ENCODE measurements at places on chromosomes 5 and 9.

DNA sequence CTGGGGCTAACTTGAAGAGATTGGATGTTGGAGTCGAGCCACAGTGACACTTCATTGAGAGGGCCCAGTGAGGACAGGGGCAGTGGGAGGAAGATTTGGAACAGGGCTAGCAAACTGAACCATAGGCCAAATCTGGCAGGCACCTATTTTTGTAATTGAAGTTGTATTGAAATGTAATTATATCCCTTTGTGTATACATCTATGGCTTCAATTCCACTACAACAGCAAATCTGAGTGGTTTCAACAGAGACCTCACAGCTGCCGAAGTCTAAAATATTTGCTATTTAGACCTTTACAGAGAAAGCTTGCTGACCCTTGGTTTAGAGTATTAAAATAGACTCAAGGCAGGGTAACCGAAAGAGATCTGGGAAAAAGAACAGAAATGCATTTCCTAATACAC is 4.7 kb upstream of the TNFSF8 start:
- DNase-seq = no peak

- no peak for DNase-seq
Measured at GRCh38 chr9:133968966-133969617, 23.0 kb downstream of the VAV2 start.

DNA sequence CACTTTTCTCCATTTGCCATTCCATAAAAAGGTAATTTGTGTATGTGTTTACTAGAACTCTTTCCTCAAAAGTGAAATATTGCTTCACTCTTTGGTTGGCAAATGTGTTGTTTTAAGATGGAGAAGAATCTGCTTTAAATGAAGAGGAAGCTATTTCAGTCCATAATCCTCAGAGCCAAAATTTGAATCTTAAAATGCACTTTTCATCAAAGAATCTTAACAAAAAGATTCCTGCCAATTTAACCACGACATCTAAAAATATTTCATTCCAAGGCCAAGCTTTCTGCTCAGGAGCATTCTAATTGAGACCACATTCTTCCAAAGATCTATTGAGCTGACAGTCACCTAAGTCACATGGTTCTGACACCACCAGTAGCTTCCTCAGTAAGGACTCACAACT is 7.5 kb downstream of the GABRB2 start:
- DNase-seq = no peak

- DNase-seq = no peak
Measured at GRCh38 chr9:91155746-91156376, 205.9 kb downstream of the AUH start.

GRCh38 chr5:124665625-124666024 is 80.8 kb downstream of the ZNF608 start:
- no peak for DNase-seq

DNA sequence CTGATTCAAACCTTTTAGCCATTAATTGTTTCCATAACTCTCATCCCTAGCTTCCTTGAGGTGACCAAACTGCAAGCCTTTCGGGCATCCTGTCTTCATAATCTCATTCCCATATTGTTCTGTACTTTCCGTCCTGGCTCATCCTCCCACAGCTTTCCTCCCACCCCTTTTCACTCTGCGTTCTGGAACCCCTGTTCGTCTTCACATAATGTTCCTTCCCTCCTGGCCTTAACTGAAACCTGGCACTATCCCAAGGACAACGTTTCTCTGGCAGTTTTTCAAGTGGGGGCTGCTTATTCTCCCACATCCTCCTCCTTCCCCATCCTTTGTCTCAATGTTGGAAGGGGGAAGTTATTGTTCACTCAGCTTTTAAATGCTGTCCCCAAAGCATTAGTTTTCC is 1.5 kb downstream of the ZNF189 start:
- DNase-seq = no peak

DNA sequence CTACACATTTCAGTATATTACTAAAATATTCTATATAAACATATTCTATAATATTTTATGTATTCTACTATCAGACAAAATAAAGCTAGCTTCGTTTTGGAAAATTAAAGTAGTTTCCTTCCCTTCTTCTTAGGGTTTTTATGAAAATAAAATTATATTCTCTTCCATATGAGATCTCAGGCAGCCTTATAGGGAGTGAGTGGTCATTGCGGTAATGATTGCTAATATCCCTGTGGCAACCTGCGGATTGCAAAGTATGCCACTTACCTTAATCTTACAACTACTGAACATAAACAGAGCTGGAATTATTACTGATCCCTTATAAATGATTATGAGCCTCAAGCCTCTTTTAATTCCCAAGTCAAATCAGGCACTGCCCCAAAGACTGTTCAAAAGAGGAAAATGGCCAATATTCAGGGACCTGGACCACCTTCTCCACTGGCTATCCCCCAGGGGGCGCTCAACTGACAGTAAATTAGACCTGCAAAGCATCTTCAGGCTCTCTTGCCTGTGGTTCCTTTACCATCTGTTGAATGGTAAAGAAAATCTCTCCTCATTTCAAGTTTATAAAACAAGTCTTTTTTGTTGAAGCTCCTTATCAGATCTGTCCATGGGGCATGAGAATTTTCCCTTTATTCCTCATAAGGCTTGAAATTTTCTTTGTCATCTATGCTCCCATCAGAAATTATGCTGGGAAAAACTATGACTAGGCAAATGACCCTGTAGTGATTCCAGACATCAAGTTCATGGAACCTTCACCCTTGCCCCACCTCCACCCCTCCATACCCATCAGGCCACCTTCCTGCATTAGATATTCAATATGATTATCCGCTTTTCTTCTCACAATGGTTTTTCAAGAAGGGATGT is 163.9 kb downstream of the CEMIP2 start:
- DNase-seq = no peak

- DNase-seq = no peak
Measured at GRCh38 chr9:87812375-87813118, 70.1 kb upstream of the SPATA31E1 start.

- DNase-seq = no peak
Measured at GRCh38 chr9:17734674-17735073, 155.8 kb downstream of the SH3GL2 start.

- DNase-seq = no peak
Measured at GRCh38 chr5:57513785-57514184, 31.2 kb upstream of the ACTBL2 start.

DNA sequence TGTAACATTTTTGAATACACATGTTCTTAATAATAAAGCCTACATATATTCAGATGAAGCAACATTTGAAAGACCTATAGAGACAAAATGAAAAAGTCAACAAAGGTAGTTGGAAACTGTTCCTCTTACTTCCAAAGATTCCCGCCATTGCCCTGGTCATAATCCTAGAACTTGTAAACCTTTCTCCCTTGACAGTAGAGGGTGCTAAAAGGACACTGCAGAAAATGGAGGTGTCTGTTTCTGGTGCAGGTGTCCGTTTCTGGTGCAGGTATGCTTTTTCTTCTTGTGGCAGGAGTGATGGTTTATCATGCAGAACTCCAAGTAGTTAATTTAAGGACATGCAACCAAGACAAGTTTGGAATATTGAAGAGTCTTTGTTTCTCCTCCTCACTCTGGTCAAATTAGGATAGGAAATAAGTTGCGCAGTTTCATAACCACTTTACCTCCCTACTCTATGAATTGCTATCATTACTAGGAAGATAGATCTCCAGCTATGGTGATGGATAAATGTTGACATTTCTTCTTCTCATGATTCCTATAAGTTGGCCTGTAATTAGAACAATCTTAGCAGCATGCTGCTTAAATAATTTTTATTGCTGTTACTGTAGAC is 56.0 kb upstream of the FAM174A start:
- no peak for DNase-seq

DNA sequence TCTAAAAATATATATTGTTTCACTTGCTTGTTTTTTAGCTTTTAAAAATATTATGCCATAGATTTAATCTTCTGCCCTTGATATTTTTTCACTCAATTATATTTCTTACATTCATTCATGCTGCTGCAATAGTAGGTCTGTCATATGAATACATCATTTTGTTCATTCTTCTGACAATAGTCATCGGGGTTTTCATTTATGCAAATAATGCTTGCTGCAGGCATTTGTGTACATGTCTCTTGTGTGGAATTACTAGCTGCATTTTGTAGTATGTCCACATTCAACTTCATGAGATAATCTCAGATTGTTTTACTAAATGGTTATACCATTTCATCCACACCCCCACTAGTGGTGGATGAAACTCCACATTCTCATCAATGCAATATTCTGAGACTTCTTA is 5.3 kb upstream of the PLPP1 start:
- no peak for DNase-seq

GRCh38 chr5:30768056-30768690 is 425.3 kb upstream of the CDH6 start:
- DNase-seq = no peak

GRCh38 chr9:72753266-72753893 is 199.5 kb downstream of the ALDH1A1 start:
- DNase-seq = no peak

- DNase-seq = peak; percentile 43
Measured at GRCh38 chr9:123679330-123679987, 250.5 kb downstream of the DENND1A start.

DNA sequence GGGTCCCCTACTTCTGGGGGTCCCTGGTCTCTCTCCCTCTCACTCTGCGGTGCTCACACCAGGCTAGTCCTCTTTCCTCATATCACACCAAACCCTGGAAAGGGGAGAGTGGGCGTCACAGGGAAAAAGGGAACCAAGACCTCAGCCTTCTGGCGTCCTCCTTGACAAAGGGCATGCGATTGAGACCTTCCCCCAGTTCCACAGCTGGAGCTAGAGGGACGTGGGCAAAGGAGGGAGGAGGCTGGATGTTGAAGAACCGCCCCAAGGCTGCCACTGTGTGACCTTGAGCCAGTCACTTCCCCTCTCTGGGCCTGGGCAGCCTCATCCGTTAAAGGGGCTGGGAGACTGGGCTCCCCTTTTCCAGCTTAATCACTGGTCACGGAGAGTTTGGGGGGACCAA is 18.5 kb upstream of the TOR2A start:
- DNase-seq = no peak

- DNase-seq = no peak
Measured at GRCh38 chr5:130115686-130116085, 211.4 kb downstream of the CHSY3 start.

DNA sequence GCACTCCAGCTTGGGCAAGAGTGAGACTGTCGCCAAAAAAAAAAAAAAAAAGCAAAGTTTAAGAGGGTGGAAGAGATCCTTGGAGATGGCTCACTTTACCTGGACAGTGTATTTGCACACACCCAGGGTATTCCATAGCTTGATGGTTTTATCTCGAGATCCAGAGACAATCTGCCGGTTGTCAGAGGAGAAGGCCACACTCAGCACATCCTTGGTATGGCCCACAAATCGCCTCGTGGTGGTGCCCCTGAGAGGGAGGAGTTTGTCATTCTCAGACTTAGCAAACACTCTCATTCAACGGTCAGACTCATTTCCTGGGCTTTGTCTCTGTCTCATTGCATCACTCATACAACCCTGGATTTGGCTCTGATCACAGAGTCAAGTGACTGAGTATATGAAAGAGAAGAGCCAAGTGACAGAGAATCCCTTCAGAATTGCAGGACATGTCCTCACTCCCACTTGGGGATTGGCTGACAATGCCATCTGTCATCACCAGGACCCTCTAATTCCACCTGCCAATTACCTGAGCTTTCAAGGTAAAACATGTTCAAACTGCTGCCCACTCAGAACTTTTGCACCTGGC is 2.2 kb downstream of the RACK1 start:
- no peak for DNase-seq

- DNase-seq = no peak
Measured at GRCh38 chr9:97243606-97244005, 63.9 kb upstream of the CCDC180 start.

DNA sequence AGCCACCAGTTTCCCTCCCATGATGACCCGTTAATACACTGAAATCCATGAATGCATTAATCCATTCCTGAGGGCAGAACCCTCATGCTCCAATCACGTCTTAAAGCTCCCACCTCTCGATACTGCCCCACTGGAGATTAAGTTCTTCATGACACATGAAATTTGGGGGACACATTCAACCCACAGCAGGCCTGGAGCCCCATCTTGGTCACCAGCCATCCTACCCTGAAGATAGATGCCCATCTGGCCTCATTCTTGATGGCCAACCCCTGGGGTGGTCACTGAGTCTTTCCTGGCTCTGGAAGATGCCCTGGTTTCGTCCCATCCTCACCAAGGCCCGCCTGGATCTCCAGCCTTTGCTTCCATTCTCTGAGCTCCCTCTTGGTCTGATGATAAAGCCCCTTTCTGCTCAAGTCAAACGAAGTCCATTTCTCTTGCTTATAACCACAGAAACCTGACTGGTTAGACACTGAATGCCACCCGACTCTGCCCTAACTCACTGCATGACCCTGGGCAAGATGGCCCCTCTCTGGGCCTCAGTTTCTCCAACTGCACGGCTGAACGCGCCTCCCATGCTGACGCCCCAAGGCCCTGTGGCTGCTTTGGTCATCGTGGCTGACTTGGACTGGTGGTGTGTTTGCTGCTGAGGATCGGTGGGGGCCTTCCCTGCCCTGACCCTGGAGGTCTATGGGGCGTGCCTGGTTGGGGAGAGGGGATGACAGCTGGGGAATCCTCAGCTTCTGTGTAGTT is 138.4 kb upstream of the IER5L start:
- no peak for DNase-seq

- no peak for DNase-seq
Measured at GRCh38 chr5:18653216-18653752, 1019.0 kb downstream of the TAF11L14 start.

DNA sequence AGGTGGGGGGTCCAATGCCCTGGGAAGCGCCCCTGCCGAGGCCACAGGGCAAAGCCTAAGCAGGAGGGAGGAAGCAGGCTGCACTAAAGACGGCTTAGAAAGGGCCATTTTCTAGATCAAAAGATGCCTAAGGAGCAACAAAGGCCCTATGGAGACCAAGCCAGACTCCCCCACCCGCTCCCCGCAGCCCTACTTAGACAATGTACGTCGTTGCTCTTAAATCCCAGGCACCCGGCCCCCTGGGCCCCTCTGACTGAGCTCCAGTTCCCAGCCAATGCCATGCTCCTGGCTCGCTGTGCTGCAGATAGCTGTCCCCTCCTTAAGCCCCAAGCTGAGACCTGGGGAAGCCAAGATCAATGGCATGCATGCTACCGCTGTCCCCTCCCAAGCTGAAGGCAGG is 10.3 kb downstream of the IPPK start:
- DNase-seq = no peak

GRCh38 chr5:38672059-38672788 is 115.8 kb upstream of the LIFR start:
- no peak for DNase-seq

DNA sequence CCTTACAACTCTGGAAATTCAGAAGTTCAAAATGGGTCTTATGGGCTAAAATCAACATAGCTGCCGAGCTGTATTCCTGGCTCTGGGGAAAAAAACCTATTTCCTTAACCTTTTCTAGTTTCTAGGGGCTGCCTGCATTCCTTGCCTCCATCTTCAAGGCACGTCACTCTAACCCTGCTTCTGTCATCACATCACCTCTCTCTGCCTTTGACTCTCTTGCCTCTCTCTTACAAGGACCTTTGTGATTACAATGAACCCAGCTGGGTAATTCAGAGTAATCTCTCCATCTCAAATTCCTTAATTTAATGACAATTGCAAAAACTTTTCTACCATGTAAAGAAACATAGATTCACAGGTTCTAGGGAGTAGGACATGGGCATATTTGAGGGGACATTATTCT is 103.1 kb upstream of the SMC2 start:
- DNase-seq = no peak
